ENCODE measurements at places on chromosomes 12 and 14. TPM values are rescaled to one million over a fixed set of nuclear protein-coding genes. Genes with fewer than 3 reads are reported as not detected.

The RNASE7 gene
- polyA plus RNA-seq: not detected

The EIF2B2 gene
- 111 TPM for polyA plus RNA-seq

The MYO1H gene
- polyA plus RNA-seq: not detected

The PTPRO gene
- 1.9 TPM for polyA plus RNA-seq

DNA sequence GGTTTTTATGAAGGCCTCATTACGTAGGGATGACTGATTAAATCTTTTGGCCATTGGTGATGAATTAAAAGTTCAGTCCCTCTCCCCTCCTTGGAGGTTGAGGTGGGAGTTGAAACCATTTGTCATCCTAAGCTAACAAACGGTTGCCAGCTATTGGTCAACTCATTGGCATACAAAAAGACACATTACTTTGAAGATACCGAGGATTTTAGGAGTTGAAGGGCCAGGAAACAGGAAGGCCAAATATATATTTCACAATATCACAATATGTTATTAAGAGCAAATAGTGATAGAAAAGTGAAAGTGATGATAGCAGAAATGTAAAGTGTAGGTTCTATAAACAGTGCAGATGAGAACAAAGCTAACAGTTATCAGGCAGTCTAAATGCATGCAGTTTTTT, 24.4 kb downstream of the RCOR1 start:
- DNase-seq: no peak

DNA sequence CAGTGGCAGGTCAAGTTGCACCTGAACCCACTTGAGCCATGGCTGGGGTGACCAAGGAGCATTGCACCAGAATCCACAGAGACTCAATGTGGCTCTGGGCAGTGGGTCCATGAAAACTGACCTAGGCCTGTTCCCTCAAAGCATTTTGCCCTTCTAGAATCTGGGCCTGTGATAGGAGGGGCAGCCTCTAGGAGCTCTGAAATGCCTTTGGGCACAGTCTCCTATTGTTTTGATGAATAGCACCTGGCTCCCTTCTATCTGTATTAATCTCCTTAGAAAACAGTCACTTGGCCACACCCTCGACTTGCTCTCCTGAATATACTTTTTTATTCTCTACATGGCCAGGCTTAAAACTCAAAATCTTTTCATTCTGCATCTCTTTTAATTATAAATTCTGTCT, 14.1 kb upstream of the KRAS start:
- DNase-seq: no peak

- DNase-seq: no peak
These were observed 55.7 kb downstream of the ANAPC7 start for GRCh38 chr12:110347767-110348166.

- DNase-seq: no peak
These were observed 7.6 kb downstream of the ZBTB42 start for GRCh38 chr14:104808456-104808855.

GRCh38 chr12:55818140-55818728, 393 bp downstream of the ORMDL2 start:
- peak; percentile 70 for DNase-seq
